Left ventricle myocardium inferior (tissue), 1 donor: ENCODE measurements at places on chromosomes 12 and 14.

DNA sequence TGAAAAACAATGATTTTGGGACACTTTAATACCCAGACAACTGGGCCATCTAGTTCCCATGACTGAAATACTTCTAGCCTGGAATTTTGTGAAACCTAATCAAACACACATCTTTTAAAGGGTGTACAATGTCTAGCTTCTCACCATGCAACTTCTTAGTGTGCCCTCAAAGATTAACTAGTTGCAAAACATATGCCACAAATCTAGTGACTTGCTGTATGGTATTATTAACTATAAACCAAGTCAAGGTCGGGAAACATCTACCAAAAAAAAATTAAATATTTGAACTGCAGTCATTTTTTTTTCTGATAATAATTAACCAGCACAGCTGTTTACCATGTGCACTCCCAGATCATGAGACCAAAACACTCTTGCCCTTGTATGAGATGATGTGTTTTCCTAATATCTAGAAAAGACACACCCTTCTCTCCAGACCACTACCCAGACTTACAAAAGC is 171.8 kb upstream of the FOXN3 start:
- no peak for DNase-seq

DNA sequence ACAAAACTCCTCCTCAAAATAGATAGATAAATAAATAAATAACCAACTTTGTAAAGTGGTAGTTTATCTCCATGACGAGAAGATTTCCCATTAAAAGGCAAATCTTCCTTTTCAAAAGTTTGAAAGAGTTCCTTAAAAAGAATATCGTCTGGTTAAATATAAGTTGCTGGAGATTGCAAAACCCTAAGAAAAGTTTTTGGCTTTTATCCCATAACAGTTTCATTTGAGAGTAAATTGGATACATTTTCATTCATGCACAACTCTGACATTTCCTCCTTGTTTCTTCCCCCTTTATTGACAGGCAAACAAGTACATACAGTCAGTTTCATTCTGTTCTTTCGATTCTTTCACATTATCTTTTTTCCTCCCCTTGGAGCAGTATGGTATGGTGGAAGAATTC is 45.4 kb upstream of the BTG1 start:
- no peak for DNase-seq

- DNase-seq: no peak
These were observed 15.4 kb downstream of the MON2 start for GRCh38 chr12:62481843-62482540.

GRCh38 chr14:61491876-61492434 is 170.6 kb downstream of the PRKCH start:
- no peak for DNase-seq

DNA sequence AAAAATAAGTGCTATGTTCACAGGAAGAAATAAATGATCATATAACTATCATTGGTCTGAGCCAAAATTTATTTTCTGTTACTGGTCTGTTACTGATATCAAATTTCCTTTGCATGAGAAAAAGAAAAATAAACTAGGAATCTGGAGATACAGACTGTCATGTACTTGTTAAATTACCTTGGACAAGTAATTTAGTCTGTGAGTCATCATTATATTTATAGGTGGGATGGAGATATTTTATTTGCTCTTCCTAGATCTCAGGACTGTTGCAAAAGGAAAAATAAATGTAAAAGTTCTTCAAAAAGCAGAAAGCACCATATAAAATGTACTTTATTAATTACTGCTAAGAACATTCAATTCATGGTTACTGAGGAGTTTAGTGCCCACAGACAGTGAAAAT is 174.4 kb downstream of the PTPRO start:
- DNase-seq: no peak

DNA sequence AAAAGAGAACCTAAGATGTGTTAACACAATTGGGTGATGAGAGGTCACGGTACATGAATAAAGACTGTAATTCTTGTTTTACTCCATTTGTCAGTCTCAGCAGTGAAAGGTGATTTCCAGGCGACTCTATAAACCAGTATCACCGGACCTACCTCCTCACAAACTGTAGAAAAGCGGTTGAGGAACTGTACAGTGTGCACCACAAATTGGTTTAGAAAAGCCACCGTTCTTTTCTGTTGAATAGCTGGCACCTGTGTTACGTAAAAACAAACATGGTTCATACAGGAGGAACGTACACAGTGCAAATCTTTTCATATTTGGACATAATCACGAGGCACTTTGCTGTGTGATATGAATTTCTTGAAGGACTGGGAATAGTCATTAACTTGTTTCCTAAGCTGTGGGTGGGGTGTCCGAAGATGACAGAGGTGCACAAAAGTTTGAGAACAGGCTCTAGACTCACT is 663 bp downstream of the WASHC3 start:
- no peak for DNase-seq

GRCh38 chr12:9606736-9607372 is 862 bp downstream of the KLRB1 start:
- DNase-seq: no peak

DNA sequence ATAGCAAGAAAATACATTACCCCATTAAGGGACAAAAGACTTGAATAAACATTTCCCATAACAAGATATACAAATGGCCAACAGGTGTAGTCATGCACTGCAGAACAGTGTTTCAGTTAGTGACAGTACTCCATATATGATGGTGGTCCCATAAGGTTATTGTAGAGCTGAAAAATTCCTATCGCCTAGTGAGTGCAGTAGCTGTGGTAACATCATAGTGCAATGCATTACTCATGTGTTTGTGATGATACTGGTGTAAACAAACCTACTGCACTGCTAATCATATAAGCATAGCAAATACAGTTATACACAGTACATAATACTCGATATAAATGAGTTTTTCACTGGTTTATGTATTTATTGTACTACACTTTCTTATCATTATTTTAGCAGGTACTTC is 168.7 kb downstream of the C12orf75 start:
- DNase-seq: no peak

DNA sequence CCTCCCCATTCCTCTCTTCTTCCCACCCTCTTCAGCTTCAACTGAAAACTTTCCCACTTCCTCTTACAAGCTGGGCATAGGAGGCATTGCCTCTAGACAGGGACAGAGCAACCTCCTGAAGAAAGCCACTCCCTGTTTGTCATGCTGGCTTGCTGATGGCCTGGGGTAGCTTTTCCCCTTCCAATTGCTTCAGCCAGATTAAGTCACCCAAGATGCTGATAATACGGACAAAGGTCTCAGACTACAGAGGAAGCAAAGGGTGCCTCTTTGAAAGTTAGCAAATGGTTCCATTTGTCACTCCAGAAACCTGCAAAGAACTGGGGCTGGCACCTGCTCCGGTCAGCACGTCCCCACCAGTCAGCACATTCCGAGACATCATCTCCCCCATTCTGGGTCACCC is 6.0 kb downstream of the KRT2 start:
- DNase-seq: no peak

- DNase-seq: no peak
These were observed 298.1 kb upstream of the RTL1 start for GRCh38 chr14:101201535-101202151.

DNA sequence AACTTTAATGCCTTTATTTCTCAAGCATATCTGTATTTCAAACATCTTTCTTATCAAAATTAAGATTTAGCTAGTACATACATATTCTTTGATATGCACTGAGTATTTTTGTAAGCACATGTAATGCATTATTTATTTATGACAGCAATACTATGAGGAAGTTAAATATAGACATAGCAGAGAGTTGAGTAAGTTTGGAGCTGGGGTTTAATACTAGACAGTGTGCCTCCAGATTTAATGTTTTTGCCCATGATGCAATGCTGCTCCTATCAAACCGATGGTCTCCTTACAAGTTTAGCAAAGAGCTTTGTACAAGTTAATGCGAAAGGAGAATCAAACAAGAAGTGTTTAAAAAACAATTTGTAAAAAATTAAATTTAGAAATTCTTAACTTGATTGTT is 826.6 kb upstream of the MGAT4C start:
- DNase-seq: no peak
